ENCODE measurements at places on chromosomes 11 and 22.

GRCh38 chr11:65111159-65111743 lies 421 bp upstream of the TM7SF2 start:
- no peak for DNase-seq

DNA sequence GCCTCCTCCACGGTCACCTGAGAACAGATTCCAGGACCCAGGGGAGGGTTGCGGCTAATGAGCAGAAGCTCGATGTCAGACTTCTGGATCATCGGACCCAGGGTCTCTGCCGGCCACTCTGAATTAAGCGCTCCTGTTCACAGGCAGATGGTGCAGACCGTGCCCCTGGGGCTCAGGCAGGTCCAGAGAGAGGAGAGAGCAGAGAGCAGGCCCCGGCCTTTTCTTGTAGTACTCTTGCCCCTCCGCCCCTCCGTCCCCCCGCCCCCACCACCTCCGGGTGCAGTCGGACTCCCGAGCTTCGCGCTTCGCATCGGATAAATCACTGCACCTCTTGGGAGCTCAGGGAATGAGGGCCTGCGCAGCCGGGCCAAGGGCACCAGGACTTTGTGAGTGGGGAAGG lies 50.3 kb downstream of the RPS6KA4 start:
- DNase-seq: no peak

- no peak for DNase-seq
These were observed 13.6 kb upstream of the RFPL2 start for GRCh38 chr22:32218470-32218869.

- no peak for DNase-seq
These were observed 55.4 kb upstream of the ISX start for GRCh38 chr22:35010543-35010942.

GRCh38 chr11:27904358-27905055 lies 203.4 kb downstream of the KIF18A start:
- no peak for DNase-seq

DNA sequence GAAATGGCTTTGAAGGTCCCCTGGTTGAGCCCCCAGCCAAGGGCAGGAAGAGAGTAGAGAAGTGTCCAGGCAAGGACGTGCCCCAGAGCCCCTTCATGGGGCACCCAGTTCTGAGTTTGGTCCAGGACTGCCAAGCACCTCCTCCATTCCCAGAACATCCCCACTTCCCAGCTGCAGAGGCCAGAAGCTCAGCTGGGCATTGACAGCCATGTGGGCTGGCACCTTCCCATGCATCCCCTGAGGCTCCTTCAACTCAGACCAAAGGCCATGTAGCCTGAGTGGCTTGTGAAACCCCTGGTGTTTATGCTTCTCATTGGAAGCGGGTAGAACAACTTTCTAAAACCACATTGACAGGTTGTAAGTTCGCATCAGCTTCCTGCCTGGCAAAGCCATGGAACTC lies 789.6 kb downstream of the TBC1D22A start:
- DNase-seq: no peak

DNA sequence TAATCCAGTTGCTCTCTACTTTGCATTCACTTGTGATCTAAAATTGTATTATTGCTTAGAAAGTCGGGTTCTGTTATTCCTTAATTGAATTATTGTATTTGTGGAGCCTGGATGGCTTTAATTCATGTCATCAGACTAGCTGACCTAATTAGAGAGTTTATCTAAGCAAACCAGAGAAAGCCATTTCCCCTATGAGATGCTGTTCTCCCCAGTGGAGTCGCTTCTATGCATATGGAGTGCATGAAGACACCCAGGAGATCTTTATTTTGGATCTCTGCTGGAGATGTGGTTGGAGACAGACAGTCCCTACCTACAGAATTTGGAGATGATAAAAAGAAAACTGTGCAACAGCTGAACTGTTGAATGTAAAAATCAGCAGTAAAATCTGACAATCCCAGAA lies 45.2 kb upstream of the MYO18B start:
- no peak for DNase-seq
